ENCODE measurements at places on chromosomes 16 and 17. TPM values are rescaled to one million over a fixed set of nuclear protein-coding genes. Genes with fewer than 3 reads are reported as not detected.

Gene PMFBP1
- under 0.01 TPM for total RNA-seq

Gene RARA
- 8.8 TPM for total RNA-seq

Gene C17orf67
- 6.0 TPM for total RNA-seq

Gene TMC8
- total RNA-seq: 0.17 TPM

Gene TMC6
- total RNA-seq: 33.3 TPM

Gene SEZ6
- total RNA-seq: not detected

Gene SSTR5
- total RNA-seq: 0.77 TPM

Gene SLC47A1
- 0.34 TPM for total RNA-seq

Measured in dermis lymphatic vessel endothelial cell (primary cell).